ENCODE measurements at places on chromosomes 12 and 14. TPM values are rescaled to one million over a fixed set of nuclear protein-coding genes. Genes with fewer than 3 reads are reported as not detected.

DNA sequence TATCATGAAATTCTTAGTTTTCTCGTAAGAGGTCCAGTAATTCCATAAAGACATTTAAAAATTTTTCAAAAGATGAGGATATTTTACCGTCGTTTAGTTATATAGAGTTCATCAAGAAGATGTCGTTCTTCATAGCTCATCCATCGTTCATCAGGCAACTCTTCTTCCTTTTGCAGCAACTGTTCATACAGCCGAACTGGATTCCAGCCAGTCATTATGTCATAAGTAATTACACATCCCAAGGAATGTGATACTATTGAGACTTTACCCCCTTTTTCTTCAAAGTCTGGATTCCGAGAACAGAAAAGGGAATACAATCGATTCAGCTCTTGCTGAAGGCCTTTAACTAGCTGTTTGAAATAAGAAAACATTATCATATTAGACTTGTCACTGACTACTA is 90.3 kb downstream of the DDHD1 start:
- no peak for DNase-seq

DNA sequence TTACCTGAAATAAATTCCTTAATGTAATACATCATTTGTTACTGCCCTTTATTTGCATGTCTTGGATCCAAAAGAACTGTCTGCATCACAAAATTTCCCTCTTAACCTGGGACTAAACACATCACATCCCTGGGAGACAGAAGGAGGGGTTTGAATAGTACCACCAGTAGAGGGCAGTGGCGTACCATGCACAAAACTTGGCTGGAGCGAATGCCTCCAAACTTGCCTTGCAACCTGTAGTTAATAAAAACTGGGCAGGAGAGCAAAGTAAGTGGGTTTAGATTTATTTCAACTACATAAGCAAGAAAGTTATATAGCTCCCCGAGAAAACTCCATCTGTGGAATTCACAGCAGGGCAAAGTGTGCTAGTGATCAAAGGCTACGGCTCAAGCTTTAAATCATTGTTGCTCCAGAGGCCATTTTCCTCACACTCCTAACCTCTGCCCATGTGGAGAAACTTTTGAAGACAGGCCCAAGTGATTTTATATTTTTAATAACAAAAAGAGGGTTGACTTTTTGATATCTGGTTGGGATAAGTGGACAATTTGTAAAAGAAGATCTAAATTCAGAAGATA is 1176.7 kb upstream of the SEL1L start:
- peak; percentile 0 for DNase-seq

GRCh38 chr14:89911010-89911919 is 43.3 kb downstream of the EFCAB11 start:
- DNase-seq = no peak

DNA sequence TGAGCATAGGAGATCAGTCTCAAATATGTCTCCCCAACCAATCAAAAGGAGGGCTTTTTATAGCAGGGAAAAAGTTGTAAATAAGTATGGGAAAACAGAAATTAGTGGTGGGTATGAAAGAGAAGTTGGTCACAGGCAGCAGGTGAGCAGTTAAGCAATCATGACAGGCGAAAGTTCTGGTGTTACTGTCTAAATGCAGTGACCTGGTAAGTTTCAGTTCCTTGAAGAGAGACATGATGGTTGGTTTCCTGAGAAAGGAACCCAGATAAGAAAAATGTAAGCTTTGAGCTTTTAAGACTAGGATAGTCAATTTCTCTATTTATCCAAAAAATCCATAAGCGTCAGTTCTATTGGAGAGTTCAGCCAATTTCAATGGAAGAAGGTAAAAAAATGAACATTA is 466.2 kb upstream of the FLRT2 start:
- no peak for DNase-seq

DNA sequence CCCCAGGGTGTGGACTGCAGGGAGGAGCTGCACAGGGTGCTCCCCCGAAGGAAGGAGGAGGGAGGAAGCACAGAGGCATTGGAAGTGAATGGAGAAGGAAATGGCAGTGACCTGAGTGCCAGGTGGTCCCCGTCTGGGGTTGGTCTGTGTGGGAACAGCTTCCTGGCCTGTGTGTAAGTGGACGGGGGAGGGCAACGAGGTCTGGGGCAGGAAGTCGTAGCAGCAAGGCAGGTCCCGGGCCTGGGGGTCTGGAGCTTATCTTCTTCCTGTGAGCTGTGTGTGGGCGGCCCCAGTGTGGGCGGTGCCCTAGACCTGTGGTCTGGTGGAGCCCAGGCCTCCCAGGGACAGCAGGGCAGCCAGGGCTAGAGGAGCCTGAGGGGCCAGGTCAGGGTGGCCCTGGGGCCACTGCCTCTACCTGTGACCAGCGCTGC is 382.1 kb downstream of the TMEM121 start:
- no peak for DNase-seq

DNA sequence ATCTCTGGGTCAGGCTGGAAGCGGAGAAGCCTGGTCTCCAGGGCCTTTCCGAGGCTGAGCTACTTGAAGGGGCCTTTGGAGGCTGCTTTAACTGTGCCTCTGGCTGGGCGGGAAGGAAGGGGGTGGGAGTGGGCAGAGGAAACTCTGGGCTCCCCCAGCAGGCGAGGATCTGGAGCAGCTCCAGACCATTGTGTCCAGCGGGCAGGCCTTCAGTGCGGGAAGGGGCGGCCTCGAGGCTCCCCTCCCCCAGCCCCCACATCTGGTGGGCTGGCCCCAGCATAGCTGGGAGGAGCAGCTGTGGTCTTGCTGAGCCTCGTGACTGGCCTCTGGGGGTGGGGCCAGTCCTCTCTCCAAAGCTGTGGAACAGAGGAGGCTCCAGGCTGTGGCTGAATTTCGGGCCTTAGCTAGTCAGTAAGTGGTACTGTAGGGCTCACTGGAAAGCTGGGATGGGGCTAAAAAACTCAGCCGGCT is 3.4 kb downstream of the TAMALIN start:
- no peak for DNase-seq

DNA sequence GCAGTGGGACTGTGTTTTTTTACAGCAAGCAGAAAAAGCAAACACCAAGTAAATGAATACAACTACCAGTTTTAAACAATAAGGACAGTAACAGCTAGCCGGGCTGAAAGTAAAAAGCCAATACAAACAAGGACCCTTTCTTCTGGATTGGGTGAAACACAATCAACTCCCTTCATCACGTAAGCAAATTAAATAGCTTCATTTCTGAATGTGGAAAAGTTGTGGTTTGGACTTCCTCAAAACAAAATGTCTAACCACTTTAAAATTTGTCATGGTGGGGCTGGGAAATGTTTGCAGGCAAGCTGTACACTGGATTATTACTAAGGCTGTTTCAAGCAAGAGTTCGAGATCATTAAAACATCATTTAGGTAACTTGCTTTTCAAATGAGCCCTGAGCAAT is 47.4 kb downstream of the TCHP start:
- no peak for DNase-seq

GRCh38 chr12:19461999-19462398 is 22.7 kb downstream of the AEBP2 start:
- DNase-seq = no peak

- DNase-seq = no peak
Measured at GRCh38 chr14:74983343-74983742, 19.4 kb upstream of the EIF2B2 start.

DNA sequence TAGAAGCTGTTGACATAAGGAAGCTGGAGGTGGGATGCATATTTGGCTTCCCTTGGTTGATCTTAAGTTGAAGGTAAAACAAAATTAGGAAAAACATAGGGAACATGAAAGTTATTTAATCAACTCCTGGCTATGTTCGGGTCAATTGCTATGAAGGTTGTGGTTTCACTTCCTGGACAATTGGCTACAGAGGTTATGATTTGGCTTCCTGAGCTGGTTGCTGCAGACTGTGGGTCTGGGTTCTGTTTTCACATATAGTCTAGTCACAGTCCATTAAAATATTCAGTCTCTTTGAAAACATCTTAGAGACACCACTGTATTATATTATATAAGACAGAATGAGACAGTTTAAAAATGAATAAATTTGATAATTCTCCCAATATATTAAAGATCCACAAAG is 895.2 kb upstream of the USP15 start:
- no peak for DNase-seq

- no peak for DNase-seq
Measured at GRCh38 chr12:132246997-132247717, 82.2 kb downstream of the GALNT9 start.

- no peak for DNase-seq
Measured at GRCh38 chr12:1576410-1577241, 17.8 kb downstream of the FBXL14 start.

DNA sequence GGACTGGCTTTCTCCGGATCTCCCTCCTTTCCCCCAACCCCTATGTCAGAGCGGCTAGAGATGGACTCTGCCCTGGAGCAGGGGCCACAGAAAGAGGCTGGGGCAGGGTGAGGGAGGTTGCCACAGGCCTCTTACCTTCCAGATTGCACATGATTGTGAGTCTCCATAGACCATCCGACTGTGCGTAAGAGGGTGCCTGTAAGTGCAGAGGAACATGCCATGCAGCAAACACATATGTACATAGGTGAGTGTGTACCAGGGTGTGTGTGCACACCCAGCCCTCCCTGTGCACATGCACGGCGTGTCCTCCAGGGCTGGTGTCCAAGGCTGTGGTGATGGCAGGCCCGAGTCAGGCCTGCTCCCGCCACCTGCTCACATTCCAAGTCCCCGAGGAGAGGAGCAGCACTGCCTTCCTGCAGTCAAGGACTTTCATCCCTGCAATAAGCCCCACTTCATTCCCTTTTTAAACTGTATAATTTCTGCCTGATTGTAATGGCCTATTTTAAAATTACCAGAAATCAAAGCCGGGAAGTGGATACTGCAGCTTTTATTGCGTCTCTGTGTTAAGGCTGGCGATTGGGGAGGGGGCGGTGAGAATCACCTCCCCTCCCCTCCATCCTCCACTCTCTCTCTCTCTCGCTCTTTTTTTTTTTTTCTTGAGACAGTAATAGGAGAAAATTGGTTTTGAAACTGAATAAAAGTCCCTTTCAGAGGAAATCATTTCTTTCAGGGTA is 28.5 kb downstream of the FAM222A start:
- no peak for DNase-seq

DNA sequence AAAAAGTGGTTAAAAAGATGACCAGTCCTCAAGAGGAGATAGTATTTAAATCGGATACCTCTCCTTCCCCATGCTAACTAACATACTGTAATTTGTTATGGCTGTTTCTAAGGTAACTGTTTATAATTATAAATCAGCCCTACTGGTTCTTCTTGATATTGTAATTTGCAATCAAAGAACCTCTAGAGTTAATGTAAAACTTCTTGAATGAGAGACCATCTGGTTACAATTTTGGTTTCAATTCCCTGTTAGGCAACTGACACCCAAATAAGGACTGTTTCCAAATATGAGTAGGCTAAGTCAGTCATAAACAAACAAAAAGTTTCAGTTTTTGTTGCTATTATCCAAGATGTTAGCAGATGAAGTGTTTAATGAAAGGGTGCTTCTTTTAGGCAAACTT is 120.2 kb upstream of the DNM1L start:
- DNase-seq = no peak

DNA sequence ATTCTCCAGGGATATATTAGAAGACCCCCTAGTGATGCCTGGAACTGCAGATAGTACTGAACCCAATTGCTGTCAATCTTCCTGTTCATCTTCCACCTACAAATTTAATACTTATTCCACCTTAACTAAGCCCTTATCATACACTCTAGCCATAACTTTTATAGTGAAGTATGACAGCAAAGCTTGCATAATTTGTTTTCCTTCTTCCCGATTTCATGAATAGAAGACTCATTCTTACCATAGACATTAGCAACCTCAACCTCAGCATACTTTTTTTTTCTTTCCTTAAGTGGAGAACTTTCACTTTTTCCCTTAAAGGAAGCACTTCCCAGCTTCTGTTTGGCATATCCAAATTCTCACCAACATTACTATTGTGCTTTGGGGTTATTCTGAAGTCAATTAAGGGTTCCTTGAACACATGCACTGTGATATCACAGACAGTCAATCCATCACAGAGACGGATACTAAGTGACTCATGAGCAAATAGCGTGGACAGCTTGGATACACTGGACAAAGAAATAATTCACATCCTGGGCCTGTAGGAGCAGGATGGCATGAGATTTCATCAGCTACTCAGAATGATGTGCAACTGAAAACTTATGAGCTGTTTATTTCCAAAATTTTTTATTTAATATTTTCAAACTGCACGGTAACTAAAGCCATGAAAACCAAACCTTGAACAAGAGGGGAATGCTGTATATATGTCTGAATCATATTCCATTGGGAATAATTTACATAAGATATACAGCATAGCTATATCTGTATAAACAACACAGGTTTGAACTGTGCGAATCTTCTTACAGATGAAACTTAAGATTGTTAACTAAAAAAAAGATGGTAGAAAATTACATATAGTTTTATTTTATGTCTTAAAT is 63.9 kb downstream of the SYT1 start:
- no peak for DNase-seq

DNA sequence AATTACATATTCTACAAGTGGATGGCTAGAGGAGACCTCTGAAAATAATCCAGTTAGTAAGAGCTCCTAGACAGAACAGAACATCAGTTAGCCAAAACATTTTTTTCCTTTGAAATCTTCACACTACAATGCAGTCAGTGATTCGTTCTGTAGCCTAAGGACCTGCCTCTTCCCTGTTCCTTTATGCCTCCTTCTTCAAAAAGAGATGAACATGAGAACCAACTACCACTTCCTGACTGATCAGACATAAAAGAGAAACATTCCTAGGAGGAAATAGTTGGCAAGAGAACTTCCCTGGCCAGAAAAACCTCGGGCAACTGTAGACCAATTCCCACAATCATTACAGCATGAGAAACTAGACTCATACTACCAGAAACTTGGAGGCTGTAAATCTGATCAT is 29.4 kb downstream of the ITPR2 start:
- no peak for DNase-seq

DNA sequence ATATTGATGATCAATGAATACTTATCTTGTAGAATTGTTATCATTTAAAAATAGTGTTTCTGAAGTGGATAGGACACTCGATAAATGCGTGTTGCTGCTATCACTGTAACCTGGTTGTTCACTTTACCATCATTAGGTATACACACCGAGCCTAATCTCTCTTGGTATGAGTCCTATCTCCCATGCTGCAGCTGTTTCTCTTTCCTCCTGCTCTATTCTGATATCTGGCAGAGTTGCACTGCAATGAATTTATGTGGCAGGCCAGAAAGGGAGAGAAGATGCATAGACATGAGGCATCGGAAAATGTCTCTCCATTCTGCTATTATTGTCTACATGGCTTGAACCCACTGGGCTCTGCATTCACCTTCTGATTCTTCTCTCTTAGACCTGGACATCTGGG is 26.7 kb downstream of the KCNK10 start:
- no peak for DNase-seq

The TMEM30B gene
- total RNA-seq = 0.17 TPM

The SLC6A15 gene
- total RNA-seq = not detected

The KRT73 gene
- total RNA-seq = 96.4 TPM

The APOF gene
- not detected for total RNA-seq

The SYNE3 gene
- total RNA-seq = 52.5 TPM

The RAB21 gene
- total RNA-seq = 73.7 TPM

The ADAM20 gene
- total RNA-seq = 0.45 TPM

The SOX5 gene
- total RNA-seq = 0.05 TPM

The REC8 gene
- 68.6 TPM for total RNA-seq

The SLC38A2 gene
- 157 TPM for total RNA-seq

The NOS1 gene
- total RNA-seq = not detected

Data from naive thymus-derived CD4-positive, alpha-beta T cell (primary cell).